ENCODE measurements at places on chromosomes 5 and 9.

DNA sequence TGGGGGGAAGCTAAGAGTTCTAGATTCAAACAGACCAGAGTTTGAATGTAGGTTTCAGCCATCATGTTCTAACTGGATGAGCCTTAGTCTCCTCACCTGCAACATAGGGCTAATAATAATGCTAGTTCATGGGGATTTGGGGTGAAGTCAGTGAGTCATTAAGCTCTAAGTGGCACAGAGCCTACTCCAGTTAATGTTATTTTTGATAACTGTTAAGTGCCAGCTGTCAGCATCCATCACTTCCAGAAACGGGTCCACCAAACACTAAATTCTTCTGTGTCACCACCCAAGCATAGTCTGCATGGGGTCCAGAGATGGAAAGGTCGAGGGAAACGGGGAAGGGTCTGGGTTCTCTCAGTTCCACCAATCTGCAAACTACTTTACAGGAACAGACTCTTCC lies 1.8 kb upstream of the TSC1 start:
- no peak for DNase-seq

- no peak for DNase-seq
These were observed 63.3 kb upstream of the DAPK1 start for GRCh38 chr9:87434366-87434765.

DNA sequence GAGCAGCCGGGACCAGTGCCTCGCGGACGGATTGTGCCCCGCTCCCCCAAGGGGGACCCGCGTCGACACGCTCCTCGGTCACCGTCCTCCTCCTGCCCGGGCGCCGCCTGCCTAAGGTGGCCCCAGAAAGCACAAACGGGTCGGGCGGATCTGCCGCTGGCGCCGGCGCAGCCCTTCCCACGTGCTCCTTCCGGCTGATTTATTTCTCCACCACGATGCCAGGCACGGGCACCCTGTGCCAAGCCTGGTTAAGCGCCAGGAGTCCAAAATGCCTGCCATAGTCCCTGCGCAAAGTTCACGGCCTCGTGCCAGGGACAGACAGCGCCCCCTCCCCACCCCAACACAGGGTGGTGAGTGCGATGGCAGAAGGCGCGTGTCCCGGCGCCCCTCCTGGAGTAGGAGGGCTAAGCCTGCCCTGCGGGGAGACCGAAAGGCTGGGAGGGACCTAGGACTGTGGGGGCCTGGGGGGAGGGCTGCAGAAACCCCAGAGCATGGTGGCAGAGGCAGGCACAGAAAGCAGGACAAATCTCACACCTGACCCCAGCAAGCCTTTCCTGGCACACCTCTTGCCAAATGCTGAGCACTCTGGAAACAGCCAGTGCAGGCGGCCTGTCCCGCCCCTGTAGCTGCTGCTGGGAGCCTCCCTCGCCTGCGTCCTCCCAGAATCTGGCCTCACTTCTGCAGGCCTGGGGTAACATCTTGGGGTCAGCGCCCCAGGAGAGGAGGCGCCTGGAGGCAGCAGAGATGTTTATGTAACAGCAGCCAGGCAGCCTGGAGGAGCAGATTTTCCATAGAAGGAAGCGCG lies 1.1 kb upstream of the NOTCH1 start:
- peak; percentile 41 for DNase-seq

DNA sequence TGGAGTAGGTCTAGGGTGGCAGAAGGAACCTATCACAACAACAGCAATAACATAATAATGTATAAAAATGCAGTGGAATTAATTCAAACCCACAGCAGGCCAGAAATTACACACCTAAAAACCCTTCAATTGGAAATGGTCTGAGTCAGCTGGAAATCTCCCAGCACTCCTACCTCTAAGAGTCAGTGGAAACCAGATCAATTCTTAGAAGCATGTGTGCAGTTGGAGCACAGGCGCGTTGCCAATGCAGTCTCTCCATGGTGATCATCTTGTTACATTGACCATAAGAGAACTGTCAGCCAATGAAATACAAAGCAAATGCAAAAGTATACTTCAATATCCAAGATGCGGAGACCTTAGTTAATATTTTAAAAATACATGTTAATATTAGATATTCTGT lies 15.1 kb upstream of the CSNK1G3 start:
- DNase-seq = no peak

GRCh38 chr9:134253606-134254205 lies 72.5 kb upstream of the RXRA start:
- DNase-seq = no peak

GRCh38 chr5:126056851-126057622 lies 366.2 kb upstream of the GRAMD2B start:
- no peak for DNase-seq

- no peak for DNase-seq
These were observed 5.7 kb downstream of the PCSK5 start for GRCh38 chr9:75896193-75896592.

DNA sequence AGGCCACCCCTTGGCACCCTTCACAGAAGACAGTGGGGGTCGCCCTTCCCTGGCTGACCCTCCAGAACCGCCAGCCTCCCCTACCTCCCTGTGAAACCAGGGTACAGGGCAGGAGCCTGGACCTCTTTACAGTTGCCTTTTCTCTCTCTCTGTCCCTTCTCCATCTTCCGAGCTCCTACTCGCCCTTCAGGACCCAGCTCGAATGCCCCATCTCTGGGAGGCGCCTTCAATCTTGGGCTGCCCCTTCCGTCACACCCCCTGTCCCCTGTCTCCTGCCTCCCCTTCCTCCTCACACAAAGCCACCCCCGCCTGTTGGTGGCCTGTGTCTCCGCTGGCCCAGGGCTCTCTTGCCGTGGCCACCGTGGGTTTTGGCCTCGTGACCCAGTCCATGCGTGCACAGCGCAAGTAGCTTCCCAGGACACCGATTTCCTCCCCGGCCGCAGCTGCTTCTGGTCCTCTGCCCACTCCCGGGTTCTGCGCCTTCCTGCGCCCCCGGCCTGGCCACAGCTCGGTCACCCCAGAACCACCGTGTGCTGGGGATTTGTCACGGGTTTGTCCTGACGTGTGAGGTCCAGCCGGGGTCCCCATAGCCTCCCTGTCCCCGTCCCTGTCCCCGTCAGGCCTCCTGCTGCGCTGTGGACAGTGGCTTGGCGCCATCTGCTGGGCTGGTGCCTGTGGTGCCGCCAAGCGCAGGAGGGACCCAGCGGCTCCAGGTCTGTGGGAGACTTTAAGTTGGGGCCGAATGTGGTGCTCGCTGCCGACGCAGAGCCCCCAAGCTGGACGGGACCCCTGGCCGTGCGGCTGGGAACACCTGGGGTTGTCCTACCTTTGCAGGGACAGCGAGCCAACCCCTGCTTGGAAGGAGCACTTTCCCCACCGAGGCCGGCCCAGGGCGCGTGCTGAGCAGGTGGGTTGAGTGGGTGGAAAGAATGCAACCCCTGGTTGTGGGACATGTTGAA lies 4.0 kb upstream of the TMEM250 start:
- DNase-seq = peak; percentile 76

DNA sequence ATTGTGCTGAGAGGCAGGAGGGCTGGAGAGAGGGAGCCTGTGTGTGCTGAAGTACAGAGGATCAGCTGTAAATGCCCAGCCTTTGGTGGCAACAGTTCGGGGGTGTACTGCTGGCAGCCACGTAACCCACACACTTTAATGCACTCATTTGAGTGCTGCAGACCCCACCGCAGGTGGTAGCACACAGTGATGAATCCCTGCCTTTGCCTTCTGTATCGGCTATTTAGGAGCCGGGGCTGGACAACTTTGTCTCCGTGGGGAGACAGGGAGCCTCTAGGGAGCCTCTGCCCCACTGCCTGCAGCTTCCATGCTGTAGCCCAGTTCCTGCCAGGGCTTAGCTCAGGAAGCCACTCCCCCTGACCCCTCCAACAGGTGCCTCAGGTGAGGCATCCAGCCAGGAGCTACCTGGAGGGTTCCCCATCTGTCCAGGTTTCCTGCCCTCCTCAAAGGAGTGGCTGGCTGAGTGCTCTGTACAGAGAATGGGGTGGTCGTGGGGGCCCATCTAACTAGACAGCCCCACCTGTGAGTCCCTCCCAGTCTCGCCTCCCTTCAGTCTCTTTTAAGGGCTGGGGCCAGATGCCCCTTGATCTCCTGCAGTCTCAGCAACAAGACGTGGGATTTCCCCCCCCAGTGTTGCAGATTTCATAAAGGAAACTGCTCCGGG lies 44.5 kb downstream of the SECISBP2 start:
- no peak for DNase-seq

GRCh38 chr5:10912435-10912834 lies 151.4 kb upstream of the DAP start:
- DNase-seq = no peak

GRCh38 chr5:121913418-121913817 lies 48.4 kb upstream of the SRFBP1 start:
- DNase-seq = no peak

- peak; percentile 1 for DNase-seq
These were observed at the start of gene BNC2 for GRCh38 chr9:16870596-16871335. BNC2 (minus strand) TSS chr9:16870670; CDS start chr9:16870648, 22 bp downstream.

GRCh38 chr5:170315154-170315553 lies 17.6 kb upstream of the LCP2 start:
- peak; percentile 22 for DNase-seq

All from lung microvascular endothelial cell (primary cell).